ENCODE measurements at places on chromosomes 1 and 21.

GRCh38 chr1:47179017-47179987, 10.5 kb downstream of the PDZK1IP1 start:
- DNase-seq, result peak; percentile 84

DNA sequence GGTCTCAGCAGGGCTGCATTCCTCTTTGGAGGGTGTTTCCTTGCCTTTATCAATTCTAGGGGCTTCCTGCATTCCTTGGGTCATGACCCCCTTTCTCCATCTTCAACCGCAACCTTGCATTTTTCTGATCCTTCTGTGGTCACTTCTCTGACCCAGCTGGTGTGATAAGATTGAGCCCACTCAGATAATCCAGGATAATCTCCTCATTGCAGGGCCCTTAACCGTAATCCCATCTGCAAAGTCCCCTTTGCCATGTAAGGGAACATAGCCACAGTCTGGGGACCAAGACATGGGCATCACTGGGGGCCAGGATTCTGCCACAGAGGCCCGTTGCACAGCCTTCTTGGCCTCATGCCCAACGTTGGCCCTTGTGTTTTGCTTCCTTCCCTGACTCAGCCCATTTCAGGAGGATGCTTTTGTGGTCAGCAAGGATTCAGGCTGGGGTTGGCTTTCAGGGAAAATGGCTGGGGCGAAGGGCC, 35.0 kb upstream of the IL19 start:
- DNase-seq, result no peak

GRCh38 chr1:119752592-119752991, 16.1 kb downstream of the HMGCS2 start:
- DNase-seq, result no peak

- DNase-seq, result no peak
These were observed 297.4 kb downstream of the PBX1 start for GRCh38 chr1:164856381-164856780.

DNA sequence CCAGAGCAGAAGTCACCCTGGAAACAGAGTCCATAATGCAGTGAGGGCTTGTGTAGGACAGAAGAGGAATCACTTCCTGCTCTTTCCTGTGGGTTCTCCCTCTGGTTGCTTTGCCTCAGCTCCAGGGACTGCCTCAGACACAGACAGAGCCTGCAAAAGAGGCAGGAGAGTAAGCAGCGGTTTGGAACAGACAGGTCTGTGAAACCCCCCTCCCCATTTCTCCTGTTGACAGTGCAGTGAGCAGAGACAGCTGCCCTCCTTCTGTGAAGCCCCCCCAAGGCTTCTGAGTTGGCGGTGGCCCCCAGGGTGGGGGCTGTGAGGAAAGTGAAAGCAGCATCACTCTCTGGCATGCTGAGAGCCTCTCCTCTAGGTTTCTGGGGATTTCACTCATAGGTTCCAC, 53.0 kb downstream of the MAB21L3 start:
- DNase-seq, result no peak

Measured in activated naive CD8-positive, alpha-beta T cell treated with anti-CD3 and anti-CD28 coated beads for 36 hours (primary cell).